ENCODE measurements at places on chromosomes 3 and 15.

GRCh38 chr3:171658841-171659240, 151.4 kb downstream of the PLD1 start:
- no peak for DNase-seq

- no peak for DNase-seq
These were observed 144.1 kb downstream of the FILIP1L start for GRCh38 chr3:99970198-99970597.

GRCh38 chr15:41965441-41966413, 6.6 kb downstream of the EHD4 start:
- no peak for DNase-seq

DNA sequence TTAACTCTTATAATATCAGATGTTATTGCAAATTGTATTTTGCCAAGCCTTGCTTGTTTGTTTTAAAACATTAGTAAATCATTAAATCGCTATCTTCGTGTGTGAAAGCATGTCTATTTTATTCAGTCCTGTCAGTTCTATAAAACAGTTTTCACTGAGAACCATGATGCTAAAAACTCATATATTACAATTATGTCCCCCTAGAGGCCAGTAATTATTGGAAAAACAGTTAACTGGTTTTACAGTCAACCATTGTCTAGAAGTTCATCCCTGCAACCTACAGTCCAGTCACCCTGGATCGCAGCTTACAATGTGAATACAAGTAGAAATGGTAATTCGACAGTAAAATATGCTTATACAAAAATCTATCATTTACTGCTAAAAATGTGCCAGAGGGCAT, 311.5 kb upstream of the ROBO2 start:
- no peak for DNase-seq

DNA sequence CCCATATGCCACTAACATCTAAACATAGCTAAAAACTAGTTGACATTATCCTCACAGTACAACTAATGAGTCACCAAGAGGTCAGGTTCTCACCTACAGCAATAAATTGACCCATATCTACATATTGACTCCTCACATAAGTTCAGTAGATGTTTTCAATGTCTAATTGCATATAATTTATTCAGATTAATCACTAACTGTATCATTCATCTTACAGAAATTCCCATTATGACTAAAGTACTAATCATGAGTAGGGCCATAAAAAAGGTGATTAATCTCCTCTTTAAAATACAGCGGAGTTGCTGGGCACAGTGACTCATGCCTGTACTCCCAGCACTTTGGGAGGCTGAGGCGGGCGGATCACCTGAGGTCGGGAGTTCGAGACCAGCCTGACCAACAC, 82.4 kb upstream of the ST3GAL6 start:
- DNase-seq: peak; percentile 50

- DNase-seq: no peak
These were observed 218.6 kb downstream of the GREM1 start for GRCh38 chr15:32936283-32936918.

GRCh38 chr15:28960979-28961378, 75.2 kb downstream of the APBA2 start:
- DNase-seq: peak; percentile 72

DNA sequence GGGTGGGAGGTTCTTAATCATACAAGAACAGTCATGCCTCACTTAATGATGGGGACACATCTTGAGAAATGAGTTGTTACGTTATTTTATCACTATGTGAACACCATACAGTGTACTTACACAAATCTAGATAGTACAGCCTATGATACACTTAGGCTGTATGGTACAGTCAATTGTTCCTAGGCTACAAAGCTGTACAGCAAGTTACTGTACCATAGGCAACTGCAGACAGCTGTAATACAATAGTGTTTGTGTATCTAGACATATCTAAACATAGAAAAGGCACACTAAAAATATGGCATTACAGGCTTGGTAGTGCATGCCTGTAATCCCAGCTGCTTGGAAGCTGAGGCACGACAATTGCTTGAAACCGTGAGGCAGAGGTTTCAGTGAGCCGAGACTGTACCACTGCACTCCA, 55.7 kb upstream of the PLXND1 start:
- DNase-seq: no peak

- DNase-seq: no peak
These were observed 85.2 kb downstream of the FAM174B start for GRCh38 chr15:92570391-92570790.

All from LoVo (cell line).